ENCODE measurements at places on chromosomes 16 and 17.

DNA sequence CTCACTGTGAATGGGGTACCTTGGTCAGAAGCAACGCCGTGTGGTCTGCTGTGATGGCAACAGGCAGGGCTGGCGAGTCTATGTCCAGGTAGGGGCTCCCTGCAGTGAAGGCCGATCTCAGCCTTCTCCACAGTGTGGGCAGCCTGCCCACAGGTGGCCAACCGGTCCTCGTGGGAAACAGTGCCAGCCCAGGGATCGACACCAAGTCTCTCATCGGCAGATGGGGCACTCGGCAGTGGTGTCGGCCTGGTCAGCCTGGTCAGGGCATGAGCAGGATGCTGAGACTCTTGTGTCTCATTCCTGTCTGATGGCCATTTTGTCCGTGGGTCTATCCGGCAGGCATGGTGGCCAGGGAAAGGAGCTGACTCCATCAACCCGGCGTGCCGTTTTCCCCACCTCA, 92.2 kb downstream of the TNFRSF13B start:
- no peak for DNase-seq

- no peak for DNase-seq
Measured at GRCh38 chr17:51427856-51428255, 167.5 kb downstream of the UTP18 start.

GRCh38 chr16:21946889-21947635, 6.1 kb upstream of the UQCRC2 start:
- no peak for DNase-seq

GRCh38 chr16:23293016-23293415, 9.1 kb upstream of the SCNN1B start:
- no peak for DNase-seq

- DNase-seq = no peak
Measured at GRCh38 chr17:82489851-82490511, 29.6 kb upstream of the FOXK2 start.

All from SHP77 treated with DMSO at 0.1 percent for 48 hours (cell line).